ENCODE measurements at places on chromosomes 2 and 18.

- no peak for DNase-seq
Measured at GRCh38 chr2:235870515-235870914, 297.7 kb downstream of the GBX2 start.

GRCh38 chr2:168323529-168324021 is 76.2 kb upstream of the STK39 start:
- no peak for DNase-seq

GRCh38 chr2:127058246-127058953 is 48.6 kb downstream of the BIN1 start:
- no peak for DNase-seq

DNA sequence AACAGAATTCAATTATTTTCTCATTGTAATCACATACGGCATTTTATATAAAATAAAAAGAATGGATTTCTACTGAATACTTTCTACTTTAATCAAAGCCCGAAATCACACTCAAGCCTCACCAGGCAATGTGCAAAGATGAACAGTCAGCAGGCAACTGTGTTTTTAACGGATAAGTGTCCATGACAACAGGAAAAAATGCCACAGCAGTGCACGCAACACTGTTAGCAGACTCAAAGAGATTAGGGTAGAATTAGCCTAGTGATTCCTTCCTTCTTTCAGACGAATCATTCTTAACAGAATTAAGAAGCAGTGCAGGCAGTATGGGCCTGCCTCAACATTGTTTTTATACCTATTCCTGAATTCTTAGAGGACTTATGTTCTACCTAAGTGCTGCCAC is 135.6 kb downstream of the CDH2 start:
- no peak for DNase-seq

DNA sequence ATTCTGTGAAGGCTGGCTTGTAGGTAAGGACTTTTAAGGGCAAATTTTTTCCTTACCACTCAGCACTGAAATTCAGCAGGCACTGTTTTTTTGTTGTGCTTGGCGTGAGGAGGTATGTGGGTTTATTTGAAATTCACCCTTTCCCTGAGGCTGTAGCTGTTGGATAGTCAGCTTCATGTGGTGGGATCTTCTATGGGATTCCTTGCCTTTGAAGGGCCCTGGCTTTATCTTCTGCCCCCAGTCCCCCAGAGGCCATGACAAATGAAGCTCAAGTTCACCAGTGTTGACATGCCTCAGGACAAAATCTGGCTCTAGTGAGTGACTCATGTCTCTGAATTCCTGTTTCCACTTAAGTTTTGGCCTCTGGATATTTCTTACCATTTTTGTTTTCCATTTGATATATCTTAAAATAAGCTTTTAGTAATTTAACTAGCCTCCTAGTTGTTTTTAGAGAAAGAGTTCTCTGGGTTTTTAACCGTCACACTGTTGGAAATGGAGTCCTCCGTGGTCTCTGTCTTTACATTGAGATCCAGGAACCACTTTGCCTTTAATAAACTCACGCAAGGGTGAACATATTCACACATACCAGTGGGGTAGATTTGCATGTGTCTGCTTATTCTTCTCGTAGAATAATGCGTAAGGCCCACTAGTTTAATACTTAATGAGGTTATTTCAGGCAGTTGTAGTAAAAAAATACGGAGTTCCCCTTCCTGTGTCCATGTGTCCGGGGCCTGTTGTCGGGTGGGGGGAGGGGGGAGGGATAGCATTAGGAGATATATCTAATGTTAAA is 211.1 kb upstream of the FAM98A start:
- DNase-seq, result no peak

- DNase-seq, result no peak
Measured at GRCh38 chr2:238459081-238459629, 32.4 kb downstream of the ASB1 start.

DNA sequence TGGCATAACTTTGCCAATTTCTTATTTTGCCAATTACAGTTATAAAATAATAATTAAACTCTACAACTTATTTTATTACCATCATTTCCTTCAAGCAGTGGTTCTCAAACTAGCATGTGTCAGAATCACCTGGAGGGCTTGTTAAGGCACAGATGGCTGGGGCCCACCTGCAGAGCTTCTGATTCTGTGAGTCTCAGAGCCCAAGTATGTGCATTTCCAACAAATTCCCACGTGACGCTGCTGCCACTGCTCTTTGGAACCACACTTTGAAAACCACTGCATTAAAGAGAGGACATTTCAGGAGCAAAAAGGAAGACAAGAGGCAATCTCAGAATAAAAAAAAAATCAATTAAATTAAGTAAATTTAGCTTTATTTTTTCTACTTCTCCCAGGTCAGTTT is 94.0 kb upstream of the HNRNPA3 start:
- no peak for DNase-seq

DNA sequence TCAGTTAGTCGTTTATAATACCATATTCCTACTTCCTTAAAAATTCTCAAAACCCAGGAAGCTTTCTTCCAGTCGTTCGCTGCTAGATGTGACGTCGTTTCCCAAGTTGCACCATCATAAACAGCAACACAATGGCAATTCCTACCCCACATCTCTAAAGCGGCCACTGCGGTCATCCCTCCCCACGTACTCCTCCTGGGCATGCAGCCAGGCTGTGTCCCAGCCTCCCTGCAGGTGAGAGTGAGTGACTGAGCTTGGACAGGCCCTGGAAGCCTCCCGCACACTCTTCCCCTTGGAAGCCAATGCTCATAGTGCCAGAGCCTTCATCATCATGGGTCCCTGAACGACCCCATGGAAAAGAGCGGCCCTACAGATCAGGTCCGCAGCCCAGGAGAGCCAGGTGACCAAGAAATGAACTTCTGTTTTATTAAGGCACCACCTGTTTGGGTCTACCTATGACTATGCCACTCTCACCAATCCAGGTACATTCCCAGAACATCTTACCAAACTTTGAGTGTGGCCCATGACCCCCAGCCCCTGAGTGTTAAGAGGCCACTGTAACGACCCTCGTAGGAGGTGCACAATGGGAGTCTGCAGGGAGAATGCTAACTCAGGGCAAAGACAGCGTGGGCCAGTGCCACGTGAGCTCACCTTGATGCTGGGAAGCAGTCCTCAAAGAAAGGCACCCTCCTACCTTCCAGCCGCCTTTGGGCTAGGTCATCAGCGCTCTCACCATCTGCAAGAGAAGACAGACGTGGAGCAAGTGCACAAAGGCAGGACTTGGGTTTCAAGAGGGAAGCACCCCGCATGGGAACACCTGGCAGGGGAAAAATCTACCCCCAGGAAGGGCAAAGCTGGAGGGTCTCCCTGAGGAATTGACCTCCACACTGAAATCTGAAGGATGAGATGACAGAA is 74.7 kb upstream of the RAB6C start:
- DNase-seq, result no peak

- DNase-seq, result no peak
Measured at GRCh38 chr18:22552899-22553460, 135.3 kb upstream of the CTAGE1 start.

DNA sequence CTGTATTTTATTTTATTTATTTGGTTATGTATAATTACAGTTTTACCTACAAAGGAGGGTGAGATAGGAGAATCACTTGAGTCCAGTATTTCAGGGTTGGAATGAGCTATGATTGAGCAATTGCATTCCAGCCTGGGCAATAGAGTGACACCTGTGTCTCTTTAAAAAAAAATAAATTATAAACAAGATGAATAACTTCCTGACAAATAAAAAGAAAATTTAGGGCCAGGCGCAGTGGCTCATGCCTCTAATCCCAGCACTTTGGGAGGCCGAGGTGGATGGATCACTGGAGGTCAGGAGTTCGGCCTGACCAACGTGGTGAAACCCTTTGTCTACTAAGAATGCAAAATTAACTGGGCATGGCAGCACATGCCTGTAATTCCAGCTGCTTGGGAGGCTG is 17.3 kb downstream of the MTA3 start:
- DNase-seq, result no peak

GRCh38 chr18:65523461-65523860 is 227.4 kb upstream of the CDH7 start:
- DNase-seq, result no peak

GRCh38 chr2:10392951-10393639 is 55.0 kb downstream of the ODC1 start:
- DNase-seq, result no peak

DNA sequence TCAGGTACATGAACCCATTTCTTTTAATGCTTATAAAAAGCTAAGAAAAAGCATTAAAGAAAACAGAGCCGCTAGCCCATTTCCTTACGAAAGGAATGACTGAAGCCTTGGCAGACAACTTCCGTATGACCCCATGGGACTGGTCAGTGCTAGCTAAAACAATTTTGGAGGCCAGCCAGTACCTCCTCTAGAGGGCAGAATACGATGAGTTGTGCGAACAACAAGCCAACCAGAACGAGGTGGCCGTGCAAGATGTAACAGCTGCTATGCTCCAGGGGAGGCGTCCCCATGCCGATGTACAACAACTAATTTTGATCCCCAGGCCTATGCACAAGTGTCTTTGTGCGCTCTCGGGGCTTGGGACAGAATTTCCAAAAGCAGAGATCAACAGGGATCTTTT is 16.7 kb downstream of the MAP3K2 start:
- DNase-seq, result no peak

GRCh38 chr2:236552212-236552542 is 17.4 kb upstream of the ACKR3 start:
- no peak for DNase-seq

- DNase-seq, result no peak
Measured at GRCh38 chr18:54134053-54134452, 90.4 kb downstream of the MBD2 start.

GRCh38 chr18:24627644-24628315 is 167.3 kb downstream of the HRH4 start:
- no peak for DNase-seq

DNA sequence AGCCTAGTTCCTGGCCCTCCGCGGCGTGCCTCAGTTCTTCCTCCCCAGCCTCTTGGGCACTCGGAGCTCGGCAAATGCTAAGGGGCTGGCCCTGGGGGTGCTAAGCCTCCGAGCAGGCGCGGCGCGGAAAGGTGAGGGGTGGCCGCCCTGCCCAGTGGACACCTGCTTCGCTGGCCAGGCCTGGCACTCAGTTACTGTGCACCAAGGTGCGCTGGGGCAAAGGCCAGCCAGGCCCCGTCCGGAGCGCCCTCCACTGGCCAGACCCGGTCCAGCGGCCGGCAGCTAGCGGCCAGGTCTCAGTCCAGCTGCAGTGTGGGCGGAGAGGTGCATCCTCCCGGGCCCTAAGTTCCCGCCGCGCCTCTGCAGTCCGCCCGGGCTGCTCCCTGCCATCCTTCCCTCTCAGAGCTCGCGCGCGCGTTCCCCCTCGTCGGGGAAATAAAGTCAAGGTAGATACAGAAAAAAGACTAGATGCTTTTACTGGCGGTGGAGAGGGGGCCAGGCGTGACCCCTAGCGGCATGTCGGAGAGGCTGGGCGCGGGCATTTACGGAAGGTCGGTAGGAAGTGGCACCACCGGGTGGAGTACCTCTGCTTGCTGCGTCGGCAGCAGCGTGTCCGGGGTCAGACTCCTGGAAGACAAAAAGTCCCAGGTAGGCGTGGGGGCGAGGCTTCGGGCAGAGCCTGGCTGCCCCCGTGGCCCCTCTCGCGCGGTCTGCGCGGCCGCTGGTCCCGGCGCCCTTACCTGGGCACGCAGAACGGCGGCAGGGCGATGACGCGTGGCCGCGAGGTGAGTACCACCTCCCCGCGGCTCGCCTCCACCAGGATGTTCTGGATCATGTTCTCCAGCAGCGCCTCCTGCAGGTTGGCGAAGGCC is 9.4 kb upstream of the CRYBA2 start:
- peak; percentile 94 for DNase-seq

DNA sequence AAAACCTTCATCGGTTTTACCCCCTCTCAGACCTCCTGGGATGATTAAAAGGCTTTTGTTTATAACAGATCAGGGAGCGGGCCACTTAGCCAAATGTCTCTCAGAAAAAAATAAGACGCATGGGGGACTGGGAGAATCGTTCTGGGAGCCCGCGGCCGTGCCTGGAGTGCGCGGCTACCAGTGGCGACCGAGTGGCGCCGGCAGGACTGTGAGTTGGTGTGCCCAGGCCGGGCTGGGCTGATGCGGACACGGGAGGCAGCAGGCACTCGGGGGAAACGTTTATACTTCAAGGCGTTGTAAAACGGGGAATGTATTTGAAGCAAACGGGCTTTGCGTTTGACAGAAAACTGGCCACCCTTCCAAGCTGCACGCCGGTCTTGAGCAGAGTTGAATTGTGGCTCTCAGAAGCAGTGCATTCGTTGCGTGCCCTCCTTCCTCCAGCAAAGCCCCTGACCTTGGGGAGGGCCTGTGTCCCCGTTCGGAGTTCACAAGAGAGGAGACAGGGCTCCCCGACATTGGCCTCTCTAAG is 4.7 kb upstream of the HOXD10 start:
- DNase-seq, result no peak

DNA sequence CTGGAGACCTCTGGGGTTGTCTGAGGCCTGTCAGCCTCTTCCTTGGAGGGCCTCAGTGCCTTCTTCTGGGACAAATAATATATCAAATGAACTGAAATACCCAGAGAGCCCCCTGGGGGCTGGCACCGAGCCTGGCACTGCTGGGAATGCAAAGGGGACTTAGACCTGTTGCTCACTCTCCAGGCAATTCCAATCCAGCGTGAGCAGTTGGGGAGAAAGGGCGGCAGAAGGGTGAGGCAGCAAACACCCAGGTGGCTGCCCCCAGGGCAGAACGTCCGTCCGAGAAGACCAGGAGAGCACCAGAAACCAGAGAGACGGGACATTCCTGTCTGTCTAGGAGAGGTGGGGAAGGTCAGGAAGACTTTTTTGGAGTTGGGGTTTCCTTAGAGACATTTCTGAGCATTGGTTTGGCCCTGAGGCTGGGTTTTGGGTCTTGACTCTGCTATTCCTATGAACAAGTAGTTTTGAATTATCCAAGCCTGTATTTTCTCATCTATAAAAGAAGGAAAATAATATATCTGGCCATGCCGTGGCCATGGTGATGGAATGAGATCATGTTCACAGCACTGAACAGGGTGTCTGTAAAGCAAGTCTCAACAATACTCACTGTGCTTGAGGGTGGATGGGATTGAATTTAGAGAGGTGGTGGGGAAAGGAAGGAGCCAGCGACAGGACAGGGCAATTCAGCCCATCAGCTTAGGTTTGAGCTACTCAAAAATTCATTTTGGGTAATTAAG is 44.3 kb upstream of the ZBTB7C start:
- peak; percentile 57 for DNase-seq

DNA sequence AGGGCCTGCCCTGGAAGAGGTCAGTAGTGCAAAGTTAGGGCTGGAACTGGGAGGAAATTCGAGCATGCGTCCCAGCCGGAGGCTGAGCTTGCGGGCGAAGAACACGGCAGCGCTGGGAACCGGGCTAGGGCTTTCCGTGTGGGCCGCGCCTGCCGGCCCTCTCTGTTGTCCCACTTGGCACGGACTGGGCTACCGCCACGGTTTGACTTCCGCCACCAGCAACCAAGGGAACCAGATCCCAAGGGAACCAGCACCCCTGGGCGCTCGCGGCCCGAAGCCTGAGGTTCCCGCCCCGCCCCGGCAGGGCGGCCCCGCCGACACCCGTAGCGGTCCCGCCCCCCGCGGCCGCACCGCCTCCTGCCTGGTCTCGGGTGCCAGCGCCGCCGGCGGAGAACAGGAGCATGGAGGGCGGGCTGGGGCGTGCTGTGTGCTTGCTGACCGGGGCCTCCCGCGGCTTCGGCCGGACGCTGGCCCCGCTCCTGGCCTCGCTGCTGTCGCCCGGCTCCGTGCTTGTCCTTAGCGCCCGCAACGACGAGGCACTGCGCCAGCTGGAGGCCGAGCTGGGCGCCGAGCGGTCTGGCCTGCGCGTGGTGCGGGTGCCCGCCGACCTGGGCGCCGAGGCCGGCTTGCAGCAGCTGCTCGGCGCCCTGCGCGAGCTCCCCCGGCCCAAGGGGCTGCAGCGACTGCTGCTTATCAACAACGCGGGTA is at the start of gene SPR:
SPR (plus strand) TSS at position 377 of the 708 bp plus-strand sequence; CDS start at position 402, 25 bp downstream.
- DNase-seq, result peak; percentile 93

All from left lobe of liver (tissue), 2 donors.